Stimulated activated CD8-positive, alpha-beta memory T cell treated with anti-CD3 and anti-CD28 coated beads, Interleukin-15, amount 100 ng/mL, for 24 hours (primary cell): ENCODE measurements at places on chromosomes 4 and X.

DNA sequence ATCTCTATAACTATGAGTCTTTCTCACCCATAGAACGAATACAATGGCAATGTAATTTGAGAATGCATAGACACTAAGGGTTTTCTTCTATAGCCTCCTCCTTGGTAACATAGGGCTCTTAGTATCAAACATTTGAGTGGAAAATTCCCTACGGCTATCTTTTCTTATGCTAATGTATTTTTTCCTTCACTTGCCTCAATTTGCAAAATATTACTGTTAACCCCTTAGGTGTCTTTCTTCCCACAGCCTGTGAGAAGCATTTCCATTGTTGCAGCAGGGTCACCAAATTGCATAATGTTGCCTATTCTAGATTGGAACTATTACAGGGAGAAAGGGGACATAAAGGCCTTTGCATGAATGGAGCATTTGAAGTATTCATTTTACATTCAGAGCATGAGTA, 140.5 kb upstream of the RAPGEF2 start:
- no peak for DNase-seq

GRCh38 chr4:137200322-137200721, 332.0 kb downstream of the PCDH18 start:
- DNase-seq = no peak

DNA sequence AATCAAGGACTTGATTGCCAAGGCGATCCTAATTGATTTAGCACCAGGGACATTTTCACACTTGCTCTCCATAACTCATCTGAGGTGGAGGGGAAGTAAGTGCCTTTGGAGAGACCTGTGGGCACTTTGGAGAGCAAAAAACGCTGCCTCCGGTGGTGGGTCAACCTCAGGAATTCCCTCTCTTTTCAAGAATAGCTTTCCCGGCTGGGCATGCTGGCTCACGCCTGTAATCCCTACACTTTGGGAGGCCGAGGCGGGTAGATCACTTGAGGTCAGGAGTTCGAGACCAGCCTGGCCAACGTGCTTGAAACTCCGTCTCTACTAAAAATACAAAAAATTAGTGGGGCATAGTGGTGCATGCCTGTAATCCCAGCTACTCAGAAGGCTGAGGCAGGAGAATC, 49.2 kb downstream of the PRPS1 start:
- no peak for DNase-seq

GRCh38 chrX:27823812-27824211, 16.0 kb downstream of the MAGEB10 start:
- no peak for DNase-seq

DNA sequence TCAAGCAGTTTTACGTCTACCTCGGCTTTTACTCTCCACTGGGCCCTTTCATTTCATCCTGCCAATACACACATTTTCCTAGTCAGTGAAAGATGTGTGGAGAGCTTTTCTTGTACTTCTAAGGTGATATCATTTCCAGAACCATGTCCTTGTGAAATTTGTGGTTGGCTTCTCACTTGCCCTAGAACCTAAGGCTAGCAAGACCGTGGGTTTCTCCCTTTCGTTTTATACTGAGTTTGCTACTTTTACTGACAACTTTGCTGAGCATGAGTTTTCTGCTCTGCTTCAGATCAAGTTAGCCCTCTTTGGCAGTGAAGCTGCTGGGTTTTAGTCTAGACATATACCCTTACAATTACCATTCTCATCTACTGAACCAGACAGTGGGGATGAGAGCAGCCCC, 95.7 kb upstream of the FRMPD4 start:
- DNase-seq = no peak

DNA sequence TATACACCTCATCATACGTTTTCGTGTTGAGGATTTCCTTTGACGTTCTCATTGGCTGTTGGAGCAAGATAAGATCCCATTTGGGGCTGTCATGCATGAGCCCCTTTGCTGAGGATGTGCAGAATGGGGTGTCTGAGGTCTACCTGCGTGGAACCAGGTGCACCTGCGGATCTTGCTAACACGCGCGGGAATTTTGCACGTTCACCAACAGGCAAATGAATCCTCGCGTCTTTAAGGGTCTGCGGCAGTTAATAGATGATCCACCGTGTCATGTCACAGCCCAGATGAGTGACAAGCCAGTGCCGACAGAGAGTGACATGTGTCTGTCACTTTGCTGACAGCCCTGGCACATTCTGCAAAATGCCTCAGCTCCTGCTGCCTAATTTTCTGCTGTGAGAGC, 56.3 kb upstream of the SHOX start:
- DNase-seq = no peak

DNA sequence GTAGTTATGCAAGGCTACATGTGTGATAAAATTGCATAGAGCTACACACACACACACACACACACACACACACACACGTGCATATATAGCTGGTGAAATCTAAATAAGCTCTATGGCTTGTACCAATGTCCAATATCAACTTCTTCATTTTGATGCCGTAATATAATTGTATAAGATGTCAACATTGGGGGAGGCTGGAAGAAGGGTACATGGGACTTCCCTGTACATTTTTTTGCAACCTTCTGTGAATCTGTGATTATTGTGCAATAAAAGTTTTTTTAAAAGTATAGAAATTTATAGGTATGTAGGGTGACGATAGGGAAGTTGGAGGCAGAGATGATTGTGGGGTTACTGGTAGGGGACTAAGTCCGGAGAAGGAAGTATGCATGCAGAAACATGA, 105.5 kb downstream of the HDAC8 start:
- no peak for DNase-seq

DNA sequence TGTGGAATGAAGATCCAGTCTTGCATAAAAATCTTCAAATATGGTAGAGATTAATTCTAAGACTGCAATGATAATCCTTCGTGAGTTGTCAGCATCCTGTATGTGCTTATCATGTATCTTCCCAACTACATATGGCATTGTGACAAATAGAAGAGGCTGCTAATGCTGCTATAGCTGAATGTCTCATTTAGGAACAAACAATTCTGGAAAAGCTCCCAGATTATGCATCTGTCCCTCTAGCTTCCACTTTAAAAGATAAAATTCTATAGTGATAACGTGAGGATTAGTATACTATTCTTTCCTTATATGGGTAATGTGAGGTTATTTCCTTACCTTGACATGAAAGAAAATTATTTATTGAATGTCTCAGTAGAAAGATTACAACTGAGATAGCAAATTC, 930.9 kb downstream of the DMD start:
- DNase-seq = no peak

DNA sequence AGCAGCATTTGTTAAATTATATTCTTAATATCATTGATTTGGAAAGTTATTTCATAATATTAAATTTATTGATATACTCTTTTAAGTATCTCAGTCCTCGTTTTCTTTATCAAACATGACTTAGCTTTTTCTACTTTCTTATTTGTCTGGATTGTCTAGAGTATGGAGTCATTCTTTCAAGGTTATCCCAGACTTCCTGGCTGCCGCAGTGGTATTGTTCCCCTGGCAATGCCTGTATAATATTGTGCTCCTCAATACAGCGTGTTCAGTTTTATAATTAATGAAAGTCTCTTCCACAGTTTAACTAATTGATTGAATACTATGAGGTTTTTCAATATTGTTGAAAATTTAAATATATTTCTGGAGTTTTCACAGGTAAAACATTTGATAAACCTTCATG, 310.9 kb downstream of the ANKRD50 start:
- DNase-seq = no peak

DNA sequence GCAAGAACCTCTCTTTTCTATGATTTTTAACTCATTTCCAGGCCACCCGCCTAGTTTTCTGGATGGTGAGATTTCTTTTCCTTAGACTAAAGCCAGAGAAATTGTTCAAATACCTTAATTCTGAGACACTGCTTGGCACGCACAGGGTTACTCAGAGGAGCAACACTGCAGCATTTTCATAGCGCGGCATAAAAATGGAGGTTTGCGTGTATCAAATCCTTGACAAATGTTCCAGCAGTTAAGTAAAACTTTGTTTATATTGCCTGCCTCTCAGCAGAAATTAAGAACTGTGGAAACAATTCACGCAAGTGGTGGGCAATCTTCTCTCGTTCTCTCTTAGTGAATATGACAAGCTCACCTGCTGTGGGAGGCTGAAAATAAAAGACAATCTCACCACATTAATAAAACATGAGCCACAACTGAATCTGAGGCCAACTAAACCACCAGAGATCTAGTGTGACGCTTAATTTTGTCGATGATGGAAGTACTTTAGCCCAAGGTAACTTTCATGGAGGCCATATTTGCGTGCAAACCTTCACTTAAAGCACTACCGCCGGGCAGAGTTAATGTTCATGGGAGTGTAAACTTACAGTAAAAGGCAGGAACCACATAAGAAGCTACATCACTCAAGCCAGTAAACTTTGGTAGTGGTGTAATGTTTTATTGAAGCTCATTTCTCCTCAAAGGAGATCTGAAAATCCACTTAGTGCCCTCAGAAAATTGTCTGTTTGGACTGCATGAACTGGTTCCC, 894.8 kb upstream of the EPHA5 start:
- no peak for DNase-seq

GRCh38 chrX:40380655-40381488, 199.9 kb upstream of the ATP6AP2 start:
- DNase-seq = no peak

DNA sequence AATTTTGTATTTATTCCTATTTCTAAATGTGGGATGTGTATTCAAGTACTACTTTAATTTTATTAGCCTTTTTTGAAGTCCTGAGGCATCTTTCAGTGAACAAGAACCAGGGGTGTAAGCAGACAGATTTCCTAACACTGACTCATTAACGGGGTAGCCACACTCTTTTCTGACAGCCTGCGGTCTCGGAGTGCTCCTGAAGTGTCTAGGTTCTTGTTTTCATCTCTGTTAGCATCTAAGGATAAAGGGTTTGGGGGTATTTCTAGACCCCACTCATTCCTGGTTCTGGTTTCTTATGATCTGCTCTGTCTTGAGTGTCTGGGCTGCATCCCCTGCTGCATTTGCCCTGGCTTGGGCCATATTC, 71.9 kb downstream of the GC start:
- DNase-seq = no peak

GRCh38 chrX:120672389-120672788, 42.5 kb upstream of the C1GALT1C1 start:
- DNase-seq = no peak

- DNase-seq = no peak
Measured at GRCh38 chr4:74400395-74400794, 35.5 kb downstream of the EREG start.

GRCh38 chrX:30822764-30823163, 66.3 kb downstream of the TAB3 start:
- no peak for DNase-seq

DNA sequence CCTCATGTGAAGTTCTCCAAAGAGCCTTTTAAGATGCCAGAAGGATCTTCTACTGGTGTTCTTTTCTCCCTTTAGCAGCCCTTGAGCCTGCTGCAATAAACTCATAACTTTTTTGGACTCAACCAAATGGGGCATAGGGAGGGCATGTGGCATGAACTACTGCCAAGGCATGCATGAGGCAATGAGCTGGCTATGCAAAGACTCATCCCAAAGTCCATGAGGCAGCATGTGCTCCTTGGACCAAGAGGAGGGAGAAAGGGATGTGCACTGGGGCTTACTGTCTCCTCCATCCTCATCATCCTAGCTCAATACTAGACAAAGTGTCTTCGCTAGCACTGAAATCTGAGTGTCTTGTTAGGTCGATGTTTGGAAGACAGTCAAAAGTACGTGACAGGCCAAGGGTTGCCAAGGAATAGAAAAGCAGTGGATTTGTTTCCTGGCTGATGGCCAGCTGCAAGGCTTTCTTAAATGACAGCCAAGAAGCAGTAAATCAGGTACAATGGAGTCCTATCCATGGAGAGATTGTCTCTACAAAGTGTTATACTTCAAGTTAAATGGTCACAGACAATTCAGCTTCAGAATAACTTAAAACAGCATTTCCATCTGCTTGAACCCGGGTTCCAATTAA, 44.5 kb upstream of the ATXN3L start:
- no peak for DNase-seq

- peak; percentile 33 for DNase-seq
Measured at GRCh38 chr4:48906206-48907173, at the start of gene OCIAD2. Gene OCIAD2, minus strand, starts transcription at chr4:48906774. Its CDS starts 2,225 bp downstream, at chr4:48904549.

DNA sequence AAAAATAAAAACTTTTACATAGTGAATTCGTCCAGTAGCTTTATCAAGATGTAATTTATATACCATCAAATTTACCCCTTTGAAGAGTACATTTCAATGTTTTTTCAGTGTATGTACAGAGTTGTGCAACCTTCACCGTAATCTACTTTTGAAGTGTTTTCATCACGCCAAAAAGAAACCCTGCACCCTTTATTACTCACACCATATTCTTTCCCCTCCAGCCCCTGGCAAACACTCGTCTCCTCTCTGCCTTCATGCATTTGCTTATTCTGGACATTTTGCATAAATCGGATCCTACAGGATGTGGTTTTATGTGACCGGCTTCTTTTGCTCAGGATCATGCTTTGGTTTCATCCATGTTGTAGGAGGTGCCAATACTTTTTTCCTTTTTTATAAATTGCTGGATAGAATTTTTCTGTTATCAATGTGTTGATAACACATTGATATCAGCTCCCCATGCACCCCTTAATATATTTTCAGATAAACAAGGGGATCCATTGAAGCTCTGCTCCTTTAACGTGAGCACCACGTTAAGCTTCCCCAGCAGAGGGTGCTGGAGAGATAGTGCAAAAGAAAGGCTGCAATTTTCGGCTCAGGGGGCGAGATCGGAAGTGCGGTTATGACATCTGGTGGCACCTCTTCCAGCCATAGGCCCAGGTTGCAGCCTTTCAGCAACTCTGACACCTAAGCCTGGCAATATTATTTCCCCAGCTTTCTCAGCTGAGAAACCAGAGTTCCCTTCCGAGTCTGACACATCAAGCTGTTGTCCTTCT, 100.1 kb upstream of the VCX3B start:
- no peak for DNase-seq

GRCh38 chrX:123964156-123964834, 2.8 kb downstream of the STAG2 start:
- DNase-seq = no peak

- no peak for DNase-seq
Measured at GRCh38 chrX:16585486-16586376, 64.2 kb upstream of the S100G start.

DNA sequence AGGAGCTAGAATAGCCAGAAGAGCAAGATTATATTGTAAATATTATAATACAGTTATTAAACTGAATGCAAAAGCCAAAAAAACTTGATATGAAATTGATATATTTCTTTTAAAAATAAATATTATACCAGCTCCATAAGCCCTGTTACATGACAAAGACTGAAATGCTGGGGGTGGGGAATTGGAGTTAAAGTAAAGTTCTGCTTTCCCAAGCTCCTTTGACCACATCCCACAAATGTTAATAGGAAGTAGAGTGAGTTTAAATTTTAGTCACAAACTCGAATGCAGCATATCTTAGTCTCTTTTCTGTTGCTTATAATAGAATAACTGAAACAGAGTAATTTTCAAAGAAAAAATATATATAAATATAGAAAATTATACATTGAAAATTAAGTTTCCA, 46.9 kb upstream of the NFKB1 start:
- DNase-seq = no peak

DNA sequence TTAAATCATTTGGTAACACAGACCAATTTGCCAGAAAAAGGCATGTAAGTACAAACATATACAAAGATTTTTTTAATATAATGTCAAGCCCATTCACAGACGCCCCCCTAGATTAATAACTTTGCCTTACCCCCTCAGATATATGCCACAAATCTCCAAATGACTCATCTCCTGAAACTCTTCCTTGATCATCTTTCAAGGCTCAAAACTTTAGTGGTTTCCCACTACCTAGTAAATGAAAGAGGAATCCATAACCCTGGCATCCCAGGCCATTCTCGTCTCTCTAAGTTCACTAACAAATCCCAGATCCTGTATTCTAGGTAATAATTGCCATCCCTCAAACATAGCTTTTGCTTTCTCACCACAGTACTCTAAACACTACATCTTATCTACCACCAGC, 61.9 kb downstream of the PRSS12 start:
- no peak for DNase-seq

- no peak for DNase-seq
Measured at GRCh38 chr4:184413261-184414046, 60.9 kb downstream of the IRF2 start.
